PC-3 (cell line): ENCODE measurements at places on chromosomes 4 and X. TPM values are rescaled to one million over a fixed set of nuclear protein-coding genes. Genes with fewer than 3 reads are reported as not detected.

Gene ARX
- not detected in 2 replicates for total RNA-seq

Gene UGT8
- total RNA-seq: 1.8 and 3.4 TPM in 2 replicates

Gene GAGE12H
- not detected in 2 replicates for total RNA-seq

Gene CRLF2
- total RNA-seq: not detected in 2 replicates

Gene ZNF275
- 7.1 and 7.8 TPM in 2 replicates for total RNA-seq

Gene RHOXF2
- not detected in 2 replicates for total RNA-seq

Gene GAB3
- 3.1 TPM in 1 of 2 replicates, not detected in the other for total RNA-seq

Gene SLC16A2
- 8.5 and 11.1 TPM in 2 replicates for total RNA-seq

Gene NPY1R
- 1.3 and 1.7 TPM in 2 replicates for total RNA-seq

Gene HS6ST2
- 6.1 and 7.4 TPM in 2 replicates for total RNA-seq

Gene GPR82
- total RNA-seq: not detected in 2 replicates

Gene DCX
- total RNA-seq: not detected in 2 replicates

Gene TEX11
- not detected in 2 replicates for total RNA-seq

Gene MID1
- 21.9 and 24.6 TPM in 2 replicates for total RNA-seq

Gene EDA
- total RNA-seq: 0.15 and 1.0 TPM in 2 replicates

Gene P2RY10
- total RNA-seq: not detected in 2 replicates

Gene GPR143
- total RNA-seq: 0.47 and 0.52 TPM in 2 replicates

Gene SSX2B
- not detected in 2 replicates for total RNA-seq

Gene MAGEA9B
- not detected in 2 replicates for total RNA-seq

Gene BST1
- 0.69 and 0.86 TPM in 2 replicates for total RNA-seq

Gene SLC10A6
- total RNA-seq: not detected in 2 replicates

Gene CT45A5
- not detected in 2 replicates for total RNA-seq

Gene NMU
- total RNA-seq: 28.5 and 40.2 TPM in 2 replicates

Gene MAGEE1
- total RNA-seq: 1.7 and 2.8 TPM in 2 replicates

Gene GYPA
- not detected in 2 replicates for total RNA-seq

Gene ASMT
- not detected in 2 replicates for total RNA-seq

Gene CT83
- not detected in 2 replicates for total RNA-seq

Gene EGFL6
- total RNA-seq: not detected in 2 replicates

Gene LRAT
- total RNA-seq: 0.55 and 0.92 TPM in 2 replicates

Gene TLR2
- 7.1 and 8.7 TPM in 2 replicates for total RNA-seq

Gene MAOA
- 6.3 and 7.4 TPM in 2 replicates for total RNA-seq

Gene ZFP42
- total RNA-seq: not detected in 2 replicates

Gene PRPS2
- total RNA-seq: 63.1 and 73.9 TPM in 2 replicates

Gene GAGE12F
- not detected in 2 replicates for total RNA-seq

Gene PAGE2
- not detected in 2 replicates for total RNA-seq

Gene HGFAC
- 0.04 and 0.58 TPM in 2 replicates for total RNA-seq

Gene ZNF81
- 4.4 and 9.5 TPM in 2 replicates for total RNA-seq

Gene CXXC4
- total RNA-seq: not detected in 2 replicates

Gene TRMT10A
- 5.2 and 20.3 TPM in 2 replicates for total RNA-seq

Gene GATA1
- not detected in 2 replicates for total RNA-seq

Gene SHROOM3
- total RNA-seq: 27.8 and 28.7 TPM in 2 replicates

Gene ACE2
- total RNA-seq: 0.81 and 1.2 TPM in 2 replicates

Gene SLC9B2
- 5.5 and 13.6 TPM in 2 replicates for total RNA-seq

Gene NRK
- 0.73 and 0.86 TPM in 2 replicates for total RNA-seq

Gene TAF7L
- 0.35 TPM in 1 of 2 replicates, not detected in the other for total RNA-seq

Gene SULT1B1
- 0.04 and 0.17 TPM in 2 replicates for total RNA-seq

Gene INTU
- 1.1 and 1.8 TPM in 2 replicates for total RNA-seq

Gene PARM1
- total RNA-seq: 2.9 and 4.5 TPM in 2 replicates

Gene KIT
- not detected in 2 replicates for total RNA-seq

Gene HTR2C
- 0.07 and 0.12 TPM in 2 replicates for total RNA-seq

Gene LUZP4
- total RNA-seq: not detected in 2 replicates

Gene DOK7
- total RNA-seq: 2.5 and 4.9 TPM in 2 replicates

Gene CXCL11
- total RNA-seq: 0.46 TPM in 1 of 2 replicates, not detected in the other

Gene CXCL1
- 239 and 267 TPM in 2 replicates for total RNA-seq

Gene TMEM156
- total RNA-seq: 32.1 and 41.5 TPM in 2 replicates

Gene UBA6
- 94.6 and 107 TPM in 2 replicates for total RNA-seq

Gene HEPH
- total RNA-seq: not detected in 2 replicates
